ENCODE measurements at places on chromosomes 3 and 15.

DNA sequence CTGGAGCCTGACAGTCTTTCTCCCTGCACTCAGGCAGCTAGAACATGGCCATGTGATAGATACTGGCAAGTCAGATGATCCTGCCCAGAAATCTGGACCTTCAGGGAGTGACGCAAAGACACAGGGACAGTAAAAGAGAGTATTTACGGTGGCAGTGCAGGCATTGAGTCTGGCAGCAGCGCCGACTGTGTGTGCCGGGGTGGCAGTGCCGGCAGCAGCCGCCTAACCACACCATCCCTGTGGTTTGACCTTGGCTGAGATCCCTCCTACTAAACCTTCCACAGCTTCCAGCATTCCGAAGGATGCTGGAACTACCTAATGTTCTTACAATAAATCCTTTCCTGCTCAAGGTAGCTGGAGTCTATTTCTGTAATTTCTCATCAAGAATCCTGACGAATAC lies 4.6 kb upstream of the TSPAN3 start:
- no peak for DNase-seq

- DNase-seq = no peak
Observed at GRCh38 chr15:93247466-93248121, 158.6 kb upstream of the RGMA start.

DNA sequence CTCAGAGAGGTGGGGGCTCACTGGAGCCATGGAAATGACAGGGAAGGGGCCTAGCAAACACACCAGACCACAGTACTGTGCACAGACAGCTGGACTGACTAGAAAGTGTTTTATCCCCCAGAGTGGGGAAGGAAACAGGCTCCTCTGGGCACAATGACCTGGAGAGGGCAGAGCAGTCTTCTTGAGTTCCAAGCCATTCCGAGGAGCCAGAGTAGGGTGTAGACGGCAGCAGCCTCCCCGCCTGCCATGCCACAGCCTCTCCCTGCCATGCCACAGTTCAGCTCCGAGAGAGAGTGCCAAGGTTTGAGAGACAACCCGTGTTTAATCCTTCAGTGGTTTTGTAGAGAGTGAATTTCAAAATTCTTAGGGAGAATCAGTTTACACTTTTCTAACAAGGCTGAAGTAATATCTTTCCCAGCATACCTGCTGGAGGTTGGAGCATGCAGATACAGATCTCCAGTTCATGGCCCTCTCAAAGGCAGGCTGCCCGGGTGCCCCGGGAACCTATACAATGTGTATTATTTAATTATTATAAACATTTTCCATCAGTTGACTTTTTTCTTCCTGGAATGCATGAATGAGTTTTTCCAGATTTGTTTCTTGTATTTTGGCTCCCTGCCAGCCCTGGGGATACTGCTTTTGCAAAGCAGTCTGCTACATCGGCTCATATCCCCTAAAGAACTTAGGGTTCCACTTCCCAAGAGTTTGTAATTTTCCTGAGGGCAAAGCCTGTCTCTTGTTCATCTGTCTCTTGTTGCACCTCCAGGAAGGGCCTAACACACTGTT lies 3.2 kb downstream of the PODXL2 start:
- DNase-seq = no peak

GRCh38 chr3:11530153-11530721 lies 113.5 kb downstream of the VGLL4 start:
- no peak for DNase-seq

GRCh38 chr15:33138000-33138399 lies 56.5 kb downstream of the FMN1 start:
- DNase-seq = no peak

DNA sequence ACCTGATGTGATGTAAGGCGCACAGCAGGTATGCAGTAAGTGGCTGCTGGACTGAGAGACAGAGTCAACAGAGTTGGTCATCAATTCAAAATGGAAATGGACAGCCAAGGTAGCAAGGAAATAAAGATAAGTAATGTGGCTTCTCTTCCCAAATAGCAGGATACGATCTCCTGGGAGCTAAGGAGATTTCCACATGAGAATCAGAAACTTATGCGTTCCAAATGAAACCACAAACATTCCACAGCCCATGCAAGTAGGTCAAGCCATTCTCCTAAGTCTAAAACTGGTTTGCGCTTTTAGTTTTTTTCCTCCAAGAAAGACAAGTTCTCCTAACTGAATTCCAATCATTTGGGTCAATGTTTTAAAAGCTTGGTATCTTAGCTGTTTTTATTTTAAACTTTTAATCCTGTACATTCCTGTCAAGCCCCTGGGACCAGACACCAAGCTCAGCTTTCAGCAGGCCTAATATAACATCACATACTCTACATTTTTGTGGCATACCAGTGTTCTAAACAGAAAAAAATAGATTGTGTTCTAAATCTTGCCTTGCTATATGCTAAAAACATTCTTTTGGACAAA lies 73.7 kb upstream of the TSPAN3 start:
- no peak for DNase-seq

DNA sequence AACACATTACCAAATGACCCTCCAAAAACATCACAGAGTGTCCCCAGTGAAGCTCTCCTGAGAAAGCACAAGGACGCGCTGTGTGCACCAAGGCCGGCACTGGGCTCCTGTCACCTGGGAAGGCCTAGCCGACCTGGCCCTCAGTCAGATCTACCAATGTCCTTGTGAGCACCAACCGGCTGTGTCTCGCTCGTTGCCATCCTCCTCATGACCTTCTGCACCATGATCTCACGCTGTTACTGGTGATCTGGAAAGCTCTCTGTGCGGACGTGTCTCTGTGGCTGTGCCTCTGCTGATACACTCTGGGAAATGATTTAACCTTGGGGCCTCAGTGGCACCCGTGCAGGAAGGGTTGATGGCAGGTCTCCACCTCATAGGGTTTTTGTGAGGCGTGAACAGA lies 24.2 kb downstream of the ZXDC start:
- no peak for DNase-seq

GRCh38 chr15:72820278-72820677 lies 36.7 kb upstream of the ADPGK start:
- DNase-seq = no peak

GRCh38 chr3:14222900-14223594 lies 44.4 kb downstream of the LSM3 start:
- no peak for DNase-seq
